Activated CD8-positive, alpha-beta memory T cell treated with anti-CD3 and anti-CD28 coated beads, Interleukin-2, amount 50 U/mL, for 4 hours (primary cell): ENCODE measurements at places on chromosomes 13 and 19.
A peak's percentile ranks its signal among the peaks of the same experiment; 100 is the strongest.

GRCh38 chr19:5231857-5232678, 108.5 kb downstream of the PTPRS start:
- DNase-seq, result no peak

DNA sequence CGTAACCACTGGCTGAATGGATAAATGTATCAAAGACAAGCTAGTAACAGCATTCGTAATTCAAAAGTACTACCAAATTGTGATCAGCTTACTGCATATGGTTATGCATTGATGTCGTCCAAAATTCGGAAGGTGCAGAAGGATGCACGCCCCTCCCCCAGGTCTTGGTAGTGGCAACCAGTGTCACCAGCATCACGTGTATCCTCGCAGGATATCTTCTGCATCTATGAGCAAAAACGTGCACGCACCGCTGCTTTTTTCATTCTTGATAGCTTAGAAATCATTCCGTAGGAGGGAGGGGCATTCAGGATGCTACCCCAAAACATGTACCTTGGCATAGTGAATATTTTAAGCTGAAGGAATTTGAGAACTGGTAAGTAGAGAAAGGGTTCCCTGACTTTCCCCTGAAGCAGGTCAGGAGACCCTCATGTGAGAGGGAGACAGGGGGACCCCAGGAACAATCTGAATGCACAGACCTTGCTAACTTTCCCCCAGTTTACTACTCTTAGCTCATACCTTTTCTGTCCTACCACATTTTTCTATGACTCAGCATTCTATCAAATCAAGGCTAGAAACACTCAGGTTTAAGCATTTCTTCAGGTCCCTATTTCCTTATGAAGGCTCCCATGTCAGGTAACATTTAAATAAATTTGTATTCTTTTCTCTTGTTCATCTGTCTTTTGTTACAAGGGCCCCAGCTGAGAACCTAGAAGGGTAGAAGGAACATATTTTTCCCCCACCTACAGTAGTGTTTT, 61.2 kb upstream of the TM9SF2 start:
- DNase-seq, result no peak

DNA sequence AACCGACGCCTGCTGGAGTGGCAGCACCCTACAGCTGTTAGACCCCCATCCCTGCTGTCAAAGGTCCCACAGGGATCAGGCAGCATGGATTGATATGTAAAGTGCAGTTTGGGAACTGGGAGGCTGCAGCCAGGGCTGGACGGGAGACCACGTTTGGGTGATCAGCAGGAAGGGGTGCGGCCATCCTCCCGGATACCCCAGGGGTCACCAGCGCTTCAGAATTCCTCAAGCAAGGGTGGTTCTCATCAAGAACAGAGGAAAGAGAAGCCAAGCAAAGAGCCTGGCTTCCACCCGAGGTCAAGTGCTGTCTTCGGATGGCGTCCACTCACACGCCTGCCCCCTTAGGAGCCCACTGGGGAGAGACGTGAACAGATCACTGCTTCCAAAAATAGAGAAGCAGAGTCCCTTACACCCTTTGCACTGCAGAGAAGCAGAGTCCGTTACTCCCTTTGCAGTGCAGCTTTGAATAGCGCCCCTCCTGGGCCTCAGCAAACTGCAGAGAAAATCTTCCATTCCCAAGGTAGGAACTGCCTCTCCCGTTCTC, 35.5 kb downstream of the DHRS12 start:
- no peak for DNase-seq

DNA sequence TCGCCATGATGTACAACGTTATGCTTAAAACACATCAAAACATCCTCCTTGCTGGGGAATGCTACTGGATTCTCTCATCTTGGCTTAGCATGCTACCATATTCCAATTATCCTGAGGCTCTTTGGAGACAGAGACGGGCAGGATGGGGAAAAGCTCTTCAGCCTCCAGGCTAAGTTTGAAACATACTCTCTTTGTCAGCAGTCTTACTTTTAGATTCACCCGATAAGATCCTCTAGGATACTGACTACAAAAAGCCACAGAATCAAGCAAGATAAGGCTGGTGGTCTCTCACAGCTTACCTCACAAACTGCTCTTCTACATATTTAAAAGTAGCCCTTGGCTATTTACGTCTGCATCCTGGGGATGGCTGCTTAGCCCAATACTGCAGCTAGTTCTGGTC, 72.8 kb upstream of the LRCH1 start:
- no peak for DNase-seq

- no peak for DNase-seq
These were observed 179.1 kb downstream of the RBM26 start for GRCh38 chr13:79226938-79227337.

DNA sequence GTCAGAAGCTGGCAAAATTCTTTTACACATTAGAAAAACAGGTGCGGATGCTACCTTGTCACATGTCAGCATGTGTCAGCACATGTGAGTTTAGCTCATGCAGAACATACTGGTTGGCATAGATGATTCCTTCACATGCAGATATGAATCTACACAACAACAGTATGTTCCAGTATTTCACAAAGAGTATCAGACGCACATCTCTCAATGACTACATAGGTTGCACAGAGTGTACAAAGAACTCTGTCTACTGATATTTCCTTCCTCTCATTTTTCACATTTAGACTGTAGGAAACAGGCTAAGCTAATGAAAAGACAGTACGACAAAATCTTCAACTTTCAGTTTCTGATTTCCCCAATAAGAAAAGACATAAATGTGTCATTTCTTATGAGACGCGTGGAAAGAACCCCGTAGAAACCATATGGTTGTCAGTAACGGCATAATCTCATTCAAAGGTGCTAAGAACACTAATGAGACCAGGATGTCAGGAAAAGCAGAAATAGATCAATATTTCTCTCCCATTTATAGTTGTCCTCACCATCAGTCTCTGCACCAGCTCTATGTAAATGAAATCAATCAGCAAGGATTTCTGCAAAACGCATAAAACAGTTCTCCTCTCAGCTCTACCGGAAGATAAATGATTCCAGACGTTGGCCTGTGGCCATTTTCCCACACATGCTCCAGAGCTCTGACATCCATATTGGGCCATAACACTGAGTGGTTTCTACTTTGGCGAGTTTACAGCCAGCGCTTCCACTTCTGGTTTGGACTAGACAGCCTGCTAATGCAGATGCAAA, 81.2 kb downstream of the STARD13 start:
- no peak for DNase-seq

- DNase-seq, result no peak
These were observed 3.3 kb upstream of the ZNF552 start for GRCh38 chr19:57817976-57818375.

- no peak for DNase-seq
These were observed 36.5 kb downstream of the COL4A1 start for GRCh38 chr13:110270507-110270906.

DNA sequence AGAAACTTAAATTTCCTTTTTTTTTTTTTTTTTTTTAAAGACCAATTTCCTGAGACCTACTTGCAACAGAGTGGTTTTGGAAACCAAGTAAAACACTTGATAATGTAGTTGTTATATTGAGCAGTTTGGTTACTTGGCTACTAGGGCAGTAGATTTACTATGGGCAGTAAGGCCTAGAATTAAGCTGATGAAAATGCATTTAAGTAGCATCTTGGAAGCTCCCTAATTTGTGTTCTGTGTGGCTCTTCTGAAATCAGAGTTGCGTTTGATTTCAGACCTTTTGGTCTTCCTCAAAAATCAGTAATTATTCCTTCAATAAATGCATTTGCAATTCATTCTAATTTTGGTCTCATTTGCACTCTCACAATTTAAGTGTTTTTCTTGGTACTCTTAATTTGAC, 810 bp downstream of the GPR180 start:
- DNase-seq, result no peak

- DNase-seq, result no peak
These were observed 918.6 kb downstream of the UQCRFS1 start for GRCh38 chr19:28294395-28294794.

GRCh38 chr13:106383791-106384190, 151.7 kb downstream of the EFNB2 start:
- DNase-seq, result no peak

GRCh38 chr19:5017235-5017634, 48.3 kb downstream of the KDM4B start:
- DNase-seq, result no peak

- DNase-seq, result no peak
These were observed 52.9 kb downstream of the KLF2 start for GRCh38 chr19:16377521-16377920.

DNA sequence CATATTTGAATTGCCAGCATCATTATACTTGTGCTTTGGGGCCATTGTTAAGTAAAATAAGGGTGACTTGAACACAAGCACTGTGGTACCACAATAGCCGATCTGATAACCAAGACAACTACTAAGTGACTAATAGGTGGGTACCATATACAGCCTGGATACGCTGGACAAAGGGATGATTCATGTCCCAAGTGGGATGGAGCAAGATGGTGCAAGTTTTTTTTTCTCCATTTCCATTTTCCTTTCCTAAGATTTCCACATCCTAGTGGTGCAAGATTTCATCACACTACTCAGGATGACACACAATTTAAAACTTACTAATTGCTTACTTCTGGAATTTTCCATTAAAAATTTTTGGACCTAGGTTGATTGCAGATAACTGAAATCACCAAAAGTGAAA, 15.1 kb downstream of the BRCA2 start:
- no peak for DNase-seq

DNA sequence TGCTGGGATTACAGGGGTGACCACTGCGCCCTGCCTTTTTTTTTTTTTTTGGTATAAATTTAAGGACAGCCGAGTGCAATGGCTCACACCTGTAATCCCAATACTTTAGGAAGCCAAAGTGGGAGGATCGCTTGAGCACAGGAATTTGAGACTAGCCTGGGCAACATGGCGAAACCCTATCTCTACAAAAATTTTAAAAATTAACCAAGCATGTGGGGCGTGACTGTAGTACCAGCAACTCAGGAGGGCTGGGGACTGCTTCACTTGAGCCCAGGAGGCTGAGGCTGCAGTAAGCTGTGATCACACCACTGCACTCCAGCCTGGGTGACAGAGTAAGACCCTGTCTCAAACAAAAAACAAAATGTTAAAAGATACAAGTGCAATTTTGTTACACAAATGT, 21.5 kb downstream of the ZNF574 start:
- DNase-seq, result no peak

DNA sequence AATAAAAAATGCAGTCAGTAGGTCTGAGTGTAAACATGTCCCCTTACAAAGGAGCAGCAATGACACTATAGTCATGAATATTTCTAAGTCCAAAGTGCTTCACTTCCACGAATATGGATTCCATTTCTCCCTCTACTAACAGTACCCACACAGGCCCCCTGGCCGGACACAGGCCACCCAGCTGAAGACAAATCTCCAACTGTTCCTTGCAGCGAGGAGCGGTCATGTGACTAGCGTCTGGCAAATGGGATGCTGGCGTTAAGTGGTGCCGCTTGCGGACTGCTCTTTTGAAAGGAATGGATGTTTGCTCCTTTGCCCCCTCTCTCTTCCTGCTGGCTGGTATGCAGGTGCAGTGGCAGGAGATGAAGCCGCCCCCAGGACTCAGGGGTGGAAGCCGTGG, 16.2 kb downstream of the PPP1R12C start:
- no peak for DNase-seq

- no peak for DNase-seq
These were observed 7.6 kb upstream of the RSPH6A start for GRCh38 chr19:45822716-45823115.

- DNase-seq, result peak; percentile 93
These were observed 540 bp upstream of the ZFP36 start for GRCh38 chr19:39405958-39406655.

DNA sequence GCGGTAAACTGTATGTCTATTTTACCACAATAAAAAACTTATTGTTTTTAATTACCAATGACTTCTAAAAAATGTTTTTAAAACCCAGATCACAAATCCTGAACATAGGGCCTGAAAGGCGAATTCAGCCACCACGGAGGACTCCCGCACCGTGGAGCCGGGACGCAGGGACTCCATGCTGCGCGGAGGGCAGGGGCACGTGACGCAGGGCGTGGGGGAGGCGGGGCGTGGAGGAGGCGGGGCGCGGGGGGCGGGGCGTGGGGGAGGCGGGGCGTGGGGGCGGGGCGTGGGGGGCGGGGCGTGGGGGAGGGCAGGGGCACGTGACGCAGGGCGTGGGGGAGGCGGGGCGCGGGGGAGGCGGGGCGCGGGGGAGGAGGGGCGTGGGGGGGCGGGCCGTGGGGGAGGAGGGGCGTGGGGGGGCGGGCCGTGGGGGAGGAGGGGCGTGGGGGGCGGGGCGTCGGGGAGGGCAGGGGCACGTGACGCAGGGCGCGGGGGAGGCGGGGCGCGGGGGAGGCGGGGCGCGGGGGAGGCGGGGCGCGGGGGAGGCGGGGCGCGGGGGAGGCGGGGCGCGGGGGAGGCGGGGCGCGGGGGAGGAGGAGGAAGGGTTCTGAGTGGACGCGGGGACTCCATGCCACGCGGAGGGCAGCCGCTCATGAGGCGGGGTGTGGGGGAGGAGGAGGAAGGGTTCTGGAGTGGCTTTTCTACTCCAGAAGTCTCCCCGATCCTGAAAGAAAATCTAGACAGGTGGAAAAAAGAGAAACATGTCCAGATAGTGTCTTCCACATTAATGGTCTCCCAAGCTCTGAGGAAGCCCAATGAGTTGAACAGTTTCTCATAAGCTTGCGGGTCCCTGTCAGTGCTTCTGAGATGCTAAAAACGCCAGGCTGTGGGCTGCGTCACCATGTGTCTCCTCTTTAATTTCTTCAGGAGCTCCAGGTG, 4.4 kb upstream of the PROZ start:
- peak; percentile 72 for DNase-seq

GRCh38 chr13:28843639-28844038, 23.5 kb downstream of the MTUS2 start:
- no peak for DNase-seq

GRCh38 chr13:109139346-109139745, 509.9 kb downstream of the MYO16 start:
- DNase-seq, result no peak

- DNase-seq, result no peak
These were observed 36.9 kb upstream of the ZNF507 start for GRCh38 chr19:32308431-32309077.

GRCh38 chr19:17796013-17796837, 1.3 kb downstream of the B3GNT3 start:
- DNase-seq, result no peak

DNA sequence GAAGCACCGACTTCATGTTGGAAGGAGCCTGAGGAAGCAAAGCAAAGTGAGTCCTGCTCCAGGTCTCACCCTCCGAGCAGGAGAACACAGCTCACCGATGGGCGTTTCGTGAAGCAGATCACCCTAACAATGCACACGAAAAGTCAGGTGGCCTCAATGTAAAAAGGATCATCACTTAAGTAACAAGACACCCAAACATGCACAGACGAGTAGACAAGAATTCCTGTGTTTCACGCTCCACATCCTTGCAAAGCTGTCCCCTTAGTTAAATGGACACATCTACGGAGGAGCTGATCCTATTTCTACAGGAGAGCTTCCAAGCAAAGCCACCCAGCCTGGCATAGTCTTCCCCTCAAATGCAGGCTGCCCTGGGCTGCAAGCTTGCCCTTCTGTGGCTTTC, 66.2 kb downstream of the SLC15A1 start:
- DNase-seq, result no peak

GRCh38 chr19:15466851-15467733, 2.7 kb upstream of the RASAL3 start:
- DNase-seq, result peak; percentile 53
